ENCODE measurements at places on chromosomes 7 and 10. TPM values are rescaled to one million over a fixed set of nuclear protein-coding genes. Genes with fewer than 3 reads are reported as not detected.

DNA sequence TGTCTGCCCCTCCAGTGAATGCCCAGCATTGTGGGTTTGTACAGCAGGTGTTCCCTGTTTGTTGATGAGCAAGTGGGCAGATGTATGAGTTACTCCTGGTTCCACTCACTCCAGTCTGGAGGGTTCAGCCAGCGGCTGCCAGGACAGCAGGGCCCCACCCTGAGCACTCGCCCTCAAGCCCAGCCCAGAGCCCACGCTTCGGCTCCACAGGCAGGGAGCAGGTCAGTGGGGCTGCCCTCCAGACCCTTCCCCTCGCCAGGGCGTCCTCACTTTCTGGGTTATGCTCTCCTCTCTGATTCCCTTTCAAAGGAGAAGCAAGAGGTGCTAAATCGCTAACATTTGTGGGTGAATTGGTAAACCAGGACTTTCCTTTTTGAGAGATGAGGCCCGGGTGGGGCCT, 4.8 kb upstream of the VIPR2 start:
- DNase-seq: no peak

GRCh38 chr10:7046615-7047014, 364.2 kb downstream of the SFMBT2 start:
- DNase-seq: no peak

DNA sequence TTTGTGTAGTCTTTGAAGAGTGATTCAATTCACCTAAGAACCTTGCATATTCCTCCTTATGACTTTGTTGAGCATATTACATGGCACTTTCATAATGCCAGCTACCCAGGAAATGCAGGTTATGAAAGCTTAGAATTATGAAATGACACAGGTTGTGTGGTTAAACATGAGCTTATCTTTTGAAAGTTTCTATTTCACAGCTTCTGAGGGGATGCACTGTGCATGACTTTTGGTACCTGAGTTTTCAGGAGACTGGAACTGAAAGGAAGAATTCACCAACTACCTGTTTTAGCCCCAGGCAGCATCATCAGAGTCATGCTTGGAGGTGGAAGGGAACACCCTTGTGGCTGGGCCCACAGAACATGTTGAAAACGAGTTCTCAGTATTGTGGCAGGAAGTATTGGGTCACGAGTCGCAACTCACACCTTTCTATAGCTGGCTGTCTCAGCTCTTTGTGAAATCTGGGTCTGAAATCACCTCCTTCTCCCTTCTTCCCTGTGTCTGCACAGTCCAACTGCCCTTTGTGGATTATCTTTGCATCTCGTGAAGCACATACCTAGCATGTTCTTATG, 228.2 kb downstream of the PTEN start:
- no peak for DNase-seq

DNA sequence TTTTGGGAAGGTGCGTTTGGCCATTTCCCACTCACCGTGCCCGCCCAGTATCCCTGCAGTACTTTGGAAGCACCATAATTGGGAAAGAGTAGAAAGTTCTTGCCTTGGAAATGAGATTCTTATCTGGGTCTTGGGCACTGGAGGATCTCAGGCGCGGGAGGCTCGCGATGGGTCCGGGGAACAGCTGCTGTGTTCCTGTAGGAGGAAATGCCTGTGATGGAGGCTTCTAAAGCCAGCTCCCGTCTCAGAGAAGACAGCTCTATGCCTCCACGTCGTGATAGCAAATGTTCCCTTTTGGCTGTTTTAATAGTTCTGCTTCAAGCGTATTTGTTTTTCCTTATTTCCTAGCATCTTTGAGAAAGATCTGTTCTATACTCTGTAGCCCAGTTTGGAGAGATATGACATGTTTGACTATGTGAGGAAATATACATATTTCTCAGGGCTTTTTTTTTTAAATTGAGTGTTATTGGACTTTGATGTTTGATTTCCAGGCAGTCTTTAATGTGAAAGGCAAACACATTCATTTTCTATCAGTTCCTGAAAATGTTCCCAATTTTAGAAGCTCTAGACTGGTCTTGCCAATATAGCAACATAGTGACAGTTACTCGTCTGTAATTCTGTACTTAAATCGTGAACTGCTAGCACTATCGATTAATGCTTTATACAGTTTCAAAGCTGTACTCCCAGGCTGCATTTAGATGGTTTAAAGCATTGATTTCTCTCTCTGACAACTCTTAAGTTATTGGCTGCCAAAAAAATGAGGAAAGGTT, 280.8 kb downstream of the DPP6 start:
- no peak for DNase-seq

- no peak for DNase-seq
Measured at GRCh38 chr10:79232864-79233263, 114.4 kb upstream of the PPIF start.

DNA sequence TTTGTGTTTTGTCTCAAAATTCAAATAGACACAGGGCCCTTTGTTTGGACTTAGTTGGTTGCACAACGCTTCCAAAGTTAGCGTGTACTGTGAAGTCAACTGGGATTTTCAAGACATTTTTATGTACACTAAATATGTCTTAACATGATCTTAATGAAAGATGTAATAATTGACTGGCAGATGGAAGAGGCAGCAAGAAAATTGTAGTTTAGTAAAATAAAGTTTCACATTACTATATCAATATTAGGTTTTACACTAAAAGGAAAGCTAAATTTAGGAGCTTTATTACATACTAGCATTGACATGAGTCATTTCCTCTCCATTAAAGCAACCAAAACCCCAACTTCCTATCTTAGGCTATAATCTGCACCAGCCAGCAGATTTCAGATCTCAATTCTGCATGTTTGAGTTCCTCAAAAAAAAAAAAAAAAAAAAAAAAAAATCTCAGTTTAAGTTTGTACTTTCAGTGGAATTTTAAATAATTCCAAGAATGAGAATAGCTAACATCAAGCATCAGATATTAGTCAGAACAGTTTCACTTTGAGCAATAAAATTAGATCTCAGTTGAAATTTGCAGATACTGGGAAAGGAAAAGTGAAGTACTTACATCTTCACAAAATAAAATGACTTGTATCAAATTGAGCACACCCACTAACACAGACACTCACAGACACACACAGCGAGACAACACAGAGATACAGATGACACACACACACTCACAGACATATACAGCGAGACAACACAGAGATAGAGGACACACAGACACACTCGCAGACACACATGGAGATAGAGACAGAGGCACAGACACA, 346.6 kb upstream of the KLF6 start:
- no peak for DNase-seq

- DNase-seq: no peak
Measured at GRCh38 chr10:8462565-8462964, 408.1 kb downstream of the GATA3 start.

- no peak for DNase-seq
Measured at GRCh38 chr7:88147341-88147740, 72.5 kb downstream of the SRI start.

DNA sequence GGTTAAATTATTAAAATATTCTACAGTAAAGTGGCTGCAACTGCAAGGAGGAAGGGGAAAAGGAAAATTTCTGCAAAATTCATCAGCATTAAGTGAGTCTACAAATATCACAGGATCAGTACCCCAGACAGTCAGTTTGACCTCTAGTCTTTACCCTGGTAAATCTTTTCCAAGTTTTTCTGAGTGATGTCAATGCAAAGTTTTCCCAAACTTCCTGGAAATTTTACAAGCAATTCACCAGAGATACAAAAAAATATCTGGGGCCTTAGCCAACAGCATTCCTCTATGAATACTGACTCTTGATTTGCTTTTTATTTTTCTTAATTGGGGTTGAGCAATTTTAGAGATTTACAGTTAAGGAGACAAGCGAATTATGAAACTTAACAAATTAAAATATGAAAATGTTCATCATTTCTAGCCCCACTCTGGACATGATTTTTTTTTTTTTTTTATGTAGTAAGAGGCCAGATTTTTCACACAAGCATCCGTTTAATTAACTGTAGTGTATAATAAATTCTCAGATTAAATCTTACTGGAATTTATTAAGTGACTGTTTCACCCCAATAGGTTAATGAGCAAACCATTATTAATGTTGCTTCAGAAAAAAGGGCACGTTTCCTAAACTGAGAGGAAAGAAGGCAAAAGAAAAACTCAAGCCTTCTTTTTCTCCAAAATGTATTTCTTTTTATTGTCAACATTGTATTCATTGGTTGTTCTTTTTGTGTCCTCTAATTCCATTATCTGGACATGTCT, 539.5 kb upstream of the FZD8 start:
- DNase-seq: no peak

DNA sequence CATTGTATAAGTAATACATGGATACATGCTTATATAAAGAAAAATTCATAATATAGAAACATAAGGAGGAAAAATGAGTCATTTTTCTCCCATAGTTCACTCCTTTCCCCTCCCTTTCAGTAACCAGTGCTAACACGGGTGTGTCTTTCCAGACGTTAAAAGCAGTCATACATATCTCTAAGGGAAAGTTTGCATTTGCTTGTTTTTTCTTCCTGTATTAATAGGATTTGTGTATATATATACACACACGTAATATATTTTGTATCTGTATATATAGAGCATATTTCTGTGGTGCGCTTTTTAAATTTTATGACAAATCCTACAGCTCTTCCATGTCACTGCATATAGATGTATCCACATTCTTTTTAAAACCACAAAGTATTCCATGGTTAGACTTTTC, 78.8 kb downstream of the RALA start:
- no peak for DNase-seq

- no peak for DNase-seq
Measured at GRCh38 chr10:34607894-34608293, 207.2 kb downstream of the PARD3 start.

- DNase-seq: no peak
Measured at GRCh38 chr10:69477968-69478597, 26.8 kb downstream of the TSPAN15 start.

DNA sequence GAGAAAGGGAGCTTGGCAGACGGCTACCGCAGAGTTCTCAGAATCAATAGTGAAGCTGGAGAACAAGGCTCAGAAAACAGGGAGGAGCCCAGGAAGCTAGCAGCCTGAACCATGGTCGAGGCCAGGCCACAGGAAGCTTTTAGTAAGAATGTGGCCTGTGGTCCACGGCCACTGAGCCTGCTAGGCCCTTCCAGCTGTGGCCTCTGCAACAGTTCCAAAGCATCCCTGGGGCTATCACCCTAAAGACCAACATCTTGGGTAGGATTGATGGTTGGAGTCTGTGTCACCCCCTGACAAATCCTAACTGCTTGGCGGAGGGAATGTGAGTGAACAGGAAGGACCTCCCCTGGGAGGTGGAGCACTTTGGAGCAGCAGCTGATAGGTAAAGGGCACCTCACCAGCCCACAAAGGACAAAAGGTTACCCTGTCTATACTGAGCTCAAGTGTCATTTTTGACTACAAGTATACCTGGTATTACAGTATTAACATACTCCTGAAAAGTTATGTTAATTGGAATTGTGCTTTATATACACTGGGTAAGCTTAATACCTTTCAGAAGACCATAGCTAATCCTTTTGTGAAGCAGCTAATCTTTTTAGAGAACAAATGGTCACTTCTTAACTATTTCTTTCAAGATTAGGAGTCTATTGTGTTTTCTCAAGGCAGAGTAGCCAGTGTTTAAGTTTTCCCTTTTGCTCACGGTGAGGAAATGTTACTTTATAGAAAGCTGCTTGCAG, 18.7 kb downstream of the PTPRE start:
- no peak for DNase-seq

DNA sequence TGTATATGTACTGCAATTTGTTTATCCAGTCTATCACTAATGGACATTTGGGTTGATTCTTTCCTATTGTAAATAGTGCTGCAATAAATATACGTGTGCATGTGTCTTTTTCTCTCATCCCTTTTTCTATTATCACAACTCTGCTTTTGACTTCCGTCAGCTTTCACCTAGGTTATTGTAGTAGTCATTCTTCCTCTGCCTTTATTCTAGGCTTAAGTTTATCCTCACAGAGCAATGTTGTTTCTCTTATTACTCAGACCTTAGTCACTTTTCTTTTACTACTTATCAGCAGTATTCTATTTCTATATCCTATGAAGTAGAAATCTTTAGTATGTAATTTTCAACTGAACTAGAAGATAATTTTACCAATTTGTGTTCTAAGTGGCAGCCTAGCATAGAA, 175.3 kb upstream of the SEMA3E start:
- no peak for DNase-seq

- DNase-seq: no peak
Measured at GRCh38 chr7:40492946-40493345, 358.1 kb downstream of the SUGCT start.

DNA sequence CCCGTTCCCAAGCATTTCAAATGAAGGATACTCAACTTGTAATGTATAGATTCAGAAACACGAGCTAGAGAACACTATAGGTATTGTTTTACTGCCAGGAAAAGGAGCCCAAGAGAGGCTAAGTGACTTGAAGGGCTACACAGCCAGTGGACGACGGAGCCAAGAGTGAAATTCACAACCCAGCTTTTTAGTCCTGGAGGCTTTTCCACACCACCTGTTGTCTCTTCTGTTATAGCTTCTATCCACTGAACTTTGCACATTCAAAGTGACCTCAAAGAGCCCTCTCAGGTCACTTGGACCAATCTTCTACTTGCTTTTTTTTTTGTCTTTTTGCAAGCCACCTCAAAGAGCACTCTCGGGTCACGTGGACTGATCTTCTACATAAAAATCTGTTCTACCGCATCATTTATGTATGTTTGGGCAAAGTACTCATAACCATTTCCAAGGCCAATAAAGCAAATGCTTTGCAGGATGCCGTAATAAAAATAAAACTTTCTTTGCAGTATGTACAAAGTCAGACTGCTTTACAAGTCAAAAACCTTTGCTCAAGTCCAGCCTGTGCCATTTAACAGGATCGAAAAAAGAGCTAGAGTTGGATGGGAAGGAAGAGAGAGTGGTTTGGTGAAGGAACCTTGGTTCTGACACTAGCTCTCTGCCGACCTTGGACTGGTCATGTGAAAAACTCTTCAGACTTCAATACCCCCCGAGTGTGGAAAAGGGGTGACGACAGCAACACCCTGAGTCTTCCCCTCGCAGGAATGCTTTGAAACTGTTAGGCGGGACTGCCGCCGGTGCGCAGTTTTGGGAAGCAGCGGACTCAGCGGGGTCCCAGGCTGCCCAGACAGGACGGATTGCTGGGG, 821 bp downstream of the SLC35B4 start:
- no peak for DNase-seq

- DNase-seq: no peak
Measured at GRCh38 chr10:106435081-106435480, 729.4 kb downstream of the SORCS1 start.

The PRSS37 gene
- not detected for total RNA-seq

The LOXL4 gene
- total RNA-seq: 13.7 TPM

The POU6F2 gene
- 0.61 TPM for total RNA-seq

The CLRN3 gene
- not detected for total RNA-seq

The HBP1 gene
- total RNA-seq: 33.5 TPM

The FOXK1 gene
- 43.9 TPM for total RNA-seq

The MPP7 gene
- 11.3 TPM for total RNA-seq
